ENCODE measurements at places on chromosomes 3 and 15. TPM values are rescaled to one million over a fixed set of nuclear protein-coding genes. Genes with fewer than 3 reads are reported as not detected.

CPLX3 gene
- not detected for total RNA-seq

- H3K36me3 ChIP-seq, result peaks cover 3% of the 10 kb centered on the region
- no peak overlapping the region for H3K4me3 ChIP-seq
- H3K27me3 ChIP-seq, result no peaks in the 10 kb centered on the region
- no peak overlapping the region for H3K27ac ChIP-seq
- peaks cover 9% of the 10 kb centered on the region for H3K4me1 ChIP-seq
Measured at GRCh38 chr3:142009029-142009428, 132.6 kb downstream of the ATP1B3 start.

DNA sequence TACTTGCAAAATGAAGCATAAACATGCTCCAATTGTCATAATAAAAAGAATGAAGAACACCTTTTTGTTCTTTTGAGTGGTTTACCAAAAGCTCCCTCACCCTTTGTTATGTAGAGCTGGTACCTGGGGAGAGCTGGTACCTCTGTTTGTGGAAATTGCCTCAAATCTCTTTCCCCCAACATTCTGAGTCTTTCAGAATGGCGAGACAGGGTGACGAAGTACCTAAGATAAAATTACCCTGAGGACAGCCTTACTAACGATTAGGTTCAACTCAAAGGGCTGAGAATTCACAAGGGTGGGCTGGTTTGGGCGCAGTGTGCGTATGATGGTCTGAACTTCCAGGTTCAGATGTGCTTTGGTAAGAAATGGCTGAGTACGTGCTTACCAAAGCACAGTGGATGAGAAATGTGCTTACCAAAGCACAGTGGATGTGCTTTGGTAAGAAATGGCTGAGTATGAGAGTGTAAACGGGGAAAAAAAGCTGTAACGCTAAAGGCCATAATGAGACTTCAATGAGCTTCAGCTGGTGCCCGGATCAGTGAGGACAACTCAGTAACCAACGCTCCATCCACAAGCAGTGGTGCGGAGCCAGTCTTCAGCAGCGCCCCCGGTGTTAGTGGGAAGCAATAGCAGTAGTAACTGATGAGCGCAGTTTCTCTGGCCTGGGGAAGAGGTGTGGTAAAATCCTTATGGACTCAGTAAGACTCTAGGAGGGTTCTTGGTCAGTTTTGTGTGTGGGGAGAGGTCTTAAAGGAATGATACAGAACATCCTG is 72.3 kb upstream of the LRIG1 start:
- peaks cover 2% of the 10 kb centered on the region for H3K4me1 ChIP-seq
- H3K27me3 ChIP-seq, result no peaks in the 10 kb centered on the region
- no peak overlapping the region for H3K27ac ChIP-seq
- no peaks in the 10 kb centered on the region for H3K36me3 ChIP-seq
- H3K4me3 ChIP-seq, result no peak overlapping the region

DNA sequence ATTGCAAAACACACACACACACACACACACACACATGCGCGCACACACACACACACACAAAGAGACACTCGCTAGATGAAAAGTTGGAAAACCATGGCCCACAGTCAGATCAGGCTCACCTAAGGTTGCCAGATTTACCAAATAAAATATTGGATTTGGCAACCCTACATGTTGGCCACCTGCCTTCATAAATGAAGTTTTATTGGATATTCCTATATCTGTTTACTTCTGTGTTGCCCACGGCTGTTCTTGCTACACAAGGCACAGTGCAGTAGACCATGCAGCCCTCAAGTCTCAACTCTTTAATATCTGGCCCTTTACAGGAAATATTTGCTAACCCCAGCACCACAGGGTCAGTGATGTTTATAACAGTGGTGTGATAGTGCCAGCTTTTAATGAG is 445.0 kb upstream of the PROK2 start:
- H3K4me3 ChIP-seq, result no peak overlapping the region
- peaks cover 9% of the 10 kb centered on the region for H3K36me3 ChIP-seq
- H3K27ac ChIP-seq, result no peak overlapping the region
- DNase-seq, result no peak
- peaks cover 61% of the 10 kb centered on the region for H3K27me3 ChIP-seq
- peaks cover 6% of the 10 kb centered on the region for H3K4me1 ChIP-seq

GRCh38 chr3:168095611-168096209 is at the start of gene GOLIM4:
TSS of gene GOLIM4 (minus strand) at chr3:168095924. CDS start at chr3:168095285, 639 bp downstream.
- peak within 1 kb of the TSS; percentile 91 for H3K4me3 ChIP-seq
- peaks cover 33% of the 10 kb centered on the region for H3K4me1 ChIP-seq
- H3K27me3 ChIP-seq, result no peaks in the 10 kb centered on the region
- H3K27ac ChIP-seq, result peak within 1 kb of the TSS; percentile 92
